ENCODE measurements at places on chromosomes 13 and 19.

- DNase-seq: no peak
These were observed 24.8 kb downstream of the SIAH3 start for GRCh38 chr13:45826731-45827130.

DNA sequence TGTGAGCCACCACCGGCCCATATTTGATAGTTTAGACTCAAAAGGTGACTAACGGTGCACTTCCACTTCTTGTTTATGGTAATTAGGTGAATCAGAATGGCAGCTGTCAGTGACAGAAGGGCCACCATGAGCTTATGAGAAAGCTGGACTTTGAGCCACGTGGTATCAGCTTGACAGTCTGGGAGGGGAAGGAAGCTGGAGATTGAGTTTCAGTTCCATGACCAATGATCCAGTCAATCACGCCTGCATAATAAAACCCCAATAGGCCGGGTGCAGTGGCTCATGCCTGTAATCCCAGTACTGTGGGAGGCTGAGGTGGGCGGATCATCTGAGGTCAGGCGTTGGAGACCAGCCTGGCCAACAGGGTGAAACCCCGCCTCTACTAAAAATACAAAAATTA lies 8.2 kb downstream of the EID2B start:
- no peak for DNase-seq

DNA sequence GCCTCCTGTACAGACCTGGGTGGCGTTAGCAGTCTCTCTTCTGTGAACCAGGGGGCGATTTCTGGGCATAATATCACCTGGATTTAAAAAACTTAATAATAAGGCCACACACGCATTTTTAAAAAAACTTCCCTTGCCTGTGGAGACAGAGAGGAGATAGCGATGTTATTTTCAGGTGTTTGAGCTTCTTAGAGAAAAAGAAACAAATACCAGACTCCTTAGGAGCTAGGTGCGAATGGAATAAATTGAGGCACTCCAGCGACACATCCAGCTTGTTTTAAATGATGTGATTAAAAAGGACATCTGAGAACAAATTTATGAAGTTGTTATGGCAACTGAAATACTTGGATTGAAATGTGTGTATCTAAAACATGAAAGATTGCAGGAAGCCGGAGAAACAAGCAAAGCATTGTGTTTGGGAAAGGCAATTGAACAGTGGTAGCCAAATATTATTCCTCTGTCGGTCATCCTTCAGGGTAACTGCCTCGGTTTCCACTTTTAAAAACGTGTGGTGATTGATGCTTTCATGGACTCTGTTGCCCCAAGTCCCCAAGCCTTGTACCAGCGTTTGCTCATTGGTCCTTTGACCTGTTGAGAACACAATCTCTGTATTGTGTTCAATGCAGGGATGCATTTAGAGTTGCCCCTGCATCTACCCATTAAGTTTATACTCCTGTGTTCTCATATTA lies 158.7 kb downstream of the TM9SF2 start:
- no peak for DNase-seq

GRCh38 chr19:35992907-35993765 lies 1.9 kb upstream of the SDHAF1 start:
- no peak for DNase-seq

DNA sequence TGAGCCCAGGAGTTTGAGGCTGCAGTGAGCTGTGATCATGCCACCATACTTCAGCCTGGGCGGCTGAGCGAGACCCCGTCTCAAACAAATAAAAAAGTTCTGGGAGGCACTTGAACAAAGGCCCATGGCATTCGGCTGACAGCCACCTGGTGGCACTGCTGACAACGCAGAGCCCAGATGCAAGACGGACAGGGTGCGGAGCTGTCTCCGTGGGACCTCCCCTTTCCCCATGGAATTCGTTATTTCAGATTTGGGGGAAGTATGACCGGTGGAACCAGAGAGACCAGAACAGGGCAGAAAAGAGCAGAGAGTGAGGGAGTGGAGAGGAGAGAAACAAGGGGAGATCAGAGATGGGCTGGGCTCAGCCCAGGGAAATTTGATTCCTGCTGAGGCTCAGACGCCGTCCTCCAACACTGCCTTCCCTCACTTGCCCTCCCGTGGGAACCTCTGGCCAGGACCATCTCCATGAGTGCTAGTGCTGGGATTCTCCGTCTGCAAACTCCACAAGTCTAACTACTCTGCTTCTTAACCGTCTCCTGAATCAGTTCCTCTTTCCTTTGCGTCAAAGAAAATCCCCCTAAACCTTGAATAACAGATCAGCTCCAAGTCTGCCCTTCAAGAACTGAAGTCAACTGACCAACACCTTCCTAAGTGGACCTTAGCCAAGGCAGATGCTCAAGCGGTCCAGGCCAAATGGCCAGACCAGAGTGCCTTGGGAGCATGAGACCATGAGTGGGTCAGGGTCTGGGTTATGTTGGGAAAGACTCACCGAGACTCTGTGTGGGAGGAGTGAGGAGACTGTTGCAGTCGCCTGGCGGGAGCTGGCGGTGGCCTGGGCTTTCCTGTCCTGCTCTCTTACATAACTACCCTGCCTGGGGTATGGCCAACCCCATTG lies 11.9 kb upstream of the ATF5 start:
- DNase-seq: no peak

GRCh38 chr13:46515803-46516202 lies 37.2 kb upstream of the LRCH1 start:
- no peak for DNase-seq

- no peak for DNase-seq
These were observed 32.8 kb downstream of the ELF1 start for GRCh38 chr13:40986101-40986856.
